NCI-H1417 (cell line): ENCODE measurements at places on chromosomes 2 and 18.
A peak's percentile ranks its signal among the peaks of the same experiment; 100 is the strongest.

GRCh38 chr18:74604361-74604760 is 6.7 kb downstream of the ZNF407 start:
- no peak for DNase-seq

DNA sequence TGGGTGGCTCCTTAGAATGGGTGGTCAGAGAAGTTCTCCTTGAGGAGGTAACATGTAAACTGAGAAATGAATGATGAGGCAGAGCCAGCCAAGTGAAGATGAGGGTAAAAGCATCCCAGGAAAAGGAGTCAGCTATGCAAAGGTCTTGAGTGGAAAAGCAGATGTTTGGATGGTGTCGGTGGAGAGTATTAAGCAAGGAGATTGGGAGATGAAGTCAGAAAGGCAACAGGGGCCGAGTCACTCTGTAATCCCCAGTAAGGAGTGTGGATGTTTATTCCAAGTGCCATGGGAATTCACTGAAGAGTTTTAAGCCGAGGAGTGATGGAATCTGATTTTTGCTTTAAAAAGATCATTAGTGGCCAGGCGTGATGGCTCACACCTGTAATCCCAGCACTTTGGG is 3.4 kb upstream of the STAMBP start:
- DNase-seq = no peak

DNA sequence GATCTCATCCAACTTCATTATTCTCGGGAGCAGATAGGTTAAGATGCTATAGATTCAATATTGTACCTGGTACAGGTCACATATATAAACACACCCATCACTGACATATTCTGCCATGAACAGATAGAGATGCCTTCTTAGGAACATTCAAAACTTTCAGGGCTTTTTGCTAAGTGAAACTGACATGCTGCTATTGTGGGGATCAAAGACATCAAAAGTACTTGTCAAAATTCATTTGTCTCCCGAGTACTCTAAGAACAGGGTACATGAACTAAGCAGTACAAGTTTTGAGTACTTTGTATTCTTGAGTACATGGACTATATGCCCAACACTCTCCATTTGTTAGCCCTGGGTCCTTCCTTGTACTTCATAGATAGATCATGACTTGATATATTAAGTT is 173.5 kb downstream of the FSHR start:
- DNase-seq = no peak

GRCh38 chr2:160555420-160556071 is 61.9 kb upstream of the RBMS1 start:
- no peak for DNase-seq

- DNase-seq = no peak
Measured at GRCh38 chr18:41751161-41751560, 203.9 kb upstream of the PIK3C3 start.

GRCh38 chr18:45482286-45482685 is 133.0 kb upstream of the SLC14A2 start:
- no peak for DNase-seq

- DNase-seq = no peak
Measured at GRCh38 chr2:223932816-223933800, 12.0 kb downstream of the WDFY1 start.

- no peak for DNase-seq
Measured at GRCh38 chr2:100628506-100628905, 65.7 kb downstream of the PDCL3 start.

DNA sequence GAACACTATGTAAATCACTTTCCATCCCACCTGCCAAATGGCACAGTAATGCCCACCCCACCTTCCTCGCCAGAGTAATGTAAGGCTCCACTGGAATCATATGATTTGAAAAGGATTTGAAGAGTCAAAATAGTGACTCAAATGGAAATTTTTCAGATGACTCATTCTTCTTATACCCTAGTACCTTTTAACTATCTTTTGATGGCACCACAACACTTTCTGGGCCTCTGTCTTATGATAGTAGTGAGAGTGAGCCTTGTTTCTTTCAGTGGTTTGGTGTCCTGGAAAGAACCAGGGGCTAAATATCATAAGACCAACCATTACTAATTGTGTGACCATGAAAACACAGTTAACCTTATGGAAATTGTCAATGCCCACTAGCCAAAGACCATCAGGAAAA is 235.4 kb upstream of the SLC14A2 start:
- no peak for DNase-seq

DNA sequence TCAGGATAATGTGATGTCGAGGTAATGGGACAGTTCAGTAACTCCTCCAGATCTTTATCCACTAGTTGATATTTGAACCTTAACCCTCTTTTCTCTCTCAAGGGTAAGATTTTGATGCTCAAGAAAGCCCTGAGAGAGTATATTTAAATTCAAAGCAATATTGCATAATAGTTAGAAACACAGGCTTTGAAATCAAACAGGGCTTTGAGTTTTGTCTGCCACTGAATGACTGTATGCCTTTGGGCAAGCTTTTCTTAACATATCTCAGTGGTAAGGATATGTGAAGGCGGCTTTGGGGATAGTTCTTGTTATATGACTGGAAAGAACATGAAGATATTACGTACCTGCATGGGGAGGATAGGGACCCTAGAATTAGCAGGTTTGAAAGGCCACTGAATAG is 11.1 kb downstream of the ITPRID2 start:
- DNase-seq = no peak

- no peak for DNase-seq
Measured at GRCh38 chr18:39781565-39781964, 2173.5 kb upstream of the PIK3C3 start.

GRCh38 chr2:190714958-190715357 is 66.1 kb downstream of the NAB1 start:
- no peak for DNase-seq

DNA sequence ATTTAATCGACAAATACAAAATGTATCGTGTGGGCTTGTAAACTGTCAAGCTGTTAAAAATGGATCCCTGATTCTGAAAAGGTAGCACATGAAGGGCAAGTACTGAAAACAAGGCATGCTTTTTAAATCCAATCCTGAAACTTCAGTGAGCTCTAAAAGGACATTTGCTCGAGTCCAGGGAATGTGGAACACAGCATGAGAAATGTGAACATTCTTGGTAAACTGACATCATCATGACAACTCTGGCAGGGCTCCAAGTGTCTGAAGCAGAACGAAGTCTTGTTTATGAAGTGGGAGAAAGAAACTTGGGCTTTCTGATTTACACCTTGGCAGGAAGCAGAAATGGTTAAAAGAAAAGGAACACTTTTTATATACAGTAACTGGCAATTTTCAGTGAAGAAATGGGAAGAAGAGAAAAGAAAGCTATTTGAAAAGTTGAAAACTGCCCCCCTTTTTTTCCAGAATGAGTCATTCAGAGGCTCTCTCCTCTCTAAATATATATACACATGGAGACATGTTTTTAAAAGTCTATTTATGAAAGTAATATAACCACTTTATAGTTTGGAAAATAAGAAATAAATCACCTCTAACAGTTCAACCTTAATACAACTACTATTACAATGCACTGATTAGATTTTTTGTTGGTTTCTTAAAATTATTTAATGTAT is 120.8 kb downstream of the GAREM1 start:
- DNase-seq = no peak

GRCh38 chr2:30612371-30612770 is 165.3 kb downstream of the LCLAT1 start:
- DNase-seq = no peak

- no peak for DNase-seq
Measured at GRCh38 chr2:129074298-129074920, 755.7 kb upstream of the HS6ST1 start.

GRCh38 chr2:236767941-236768340 is 198.3 kb downstream of the ACKR3 start:
- DNase-seq = no peak

- no peak for DNase-seq
Measured at GRCh38 chr2:96702098-96702785, 37.6 kb downstream of the LMAN2L start.

DNA sequence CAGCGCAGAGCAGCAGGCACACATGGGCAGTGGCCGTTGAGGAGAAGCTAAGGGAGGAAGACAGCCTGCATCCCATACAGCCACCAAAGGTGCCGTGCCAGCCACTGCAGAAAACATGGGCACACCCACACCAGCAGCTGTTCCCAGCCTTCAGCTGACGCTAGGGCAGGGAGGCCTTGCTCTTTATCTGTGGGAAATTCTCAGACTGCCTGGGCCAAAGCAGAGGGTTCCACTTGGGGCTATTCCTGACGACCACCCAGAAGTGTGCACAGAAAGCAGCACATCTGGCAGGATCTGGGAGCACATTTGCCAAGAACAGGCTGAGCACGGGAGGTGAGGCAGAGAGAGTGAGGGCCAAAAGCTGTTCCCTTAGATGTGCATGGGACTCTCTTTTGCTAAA is 101.3 kb upstream of the SOX11 start:
- no peak for DNase-seq

GRCh38 chr18:6607343-6607742 is 122.2 kb upstream of the ARHGAP28 start:
- DNase-seq = no peak

GRCh38 chr2:85259101-85259590 is 68.6 kb downstream of the TGOLN2 start:
- DNase-seq = no peak

GRCh38 chr2:5696404-5696944 is 4.3 kb downstream of the SOX11 start:
- DNase-seq = peak; percentile 59
